ENCODE measurements at places on chromosomes 12 and 14.
A peak's percentile ranks its signal among the peaks of the same experiment; 100 is the strongest.

GRCh38 chr14:100076133-100076532 lies 10.9 kb downstream of the EVL start:
- no peak for DNase-seq

DNA sequence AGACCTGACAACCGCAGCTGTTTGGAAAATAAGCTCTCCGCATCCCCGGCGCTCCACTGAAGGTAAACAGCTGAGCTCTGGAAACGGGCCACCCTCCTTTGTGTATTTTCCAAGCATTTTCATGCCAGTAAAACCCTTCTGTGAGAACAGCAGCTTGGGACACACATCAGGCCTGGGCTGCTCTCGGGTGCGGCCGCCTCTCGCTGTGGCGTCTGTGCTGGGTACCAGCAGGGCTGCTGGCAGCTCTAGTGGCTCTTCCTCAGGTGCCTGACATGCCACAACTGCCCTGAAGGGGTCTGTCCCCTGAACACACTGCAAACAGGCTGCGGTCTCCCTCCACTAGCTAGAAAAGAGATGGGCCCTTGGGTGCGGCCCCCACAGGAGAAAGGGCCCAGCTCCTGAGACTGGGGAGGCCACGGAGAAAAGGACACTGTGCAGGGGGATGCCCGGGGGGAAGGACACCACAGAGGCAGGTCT lies 96.3 kb downstream of the ITPK1 start:
- no peak for DNase-seq

DNA sequence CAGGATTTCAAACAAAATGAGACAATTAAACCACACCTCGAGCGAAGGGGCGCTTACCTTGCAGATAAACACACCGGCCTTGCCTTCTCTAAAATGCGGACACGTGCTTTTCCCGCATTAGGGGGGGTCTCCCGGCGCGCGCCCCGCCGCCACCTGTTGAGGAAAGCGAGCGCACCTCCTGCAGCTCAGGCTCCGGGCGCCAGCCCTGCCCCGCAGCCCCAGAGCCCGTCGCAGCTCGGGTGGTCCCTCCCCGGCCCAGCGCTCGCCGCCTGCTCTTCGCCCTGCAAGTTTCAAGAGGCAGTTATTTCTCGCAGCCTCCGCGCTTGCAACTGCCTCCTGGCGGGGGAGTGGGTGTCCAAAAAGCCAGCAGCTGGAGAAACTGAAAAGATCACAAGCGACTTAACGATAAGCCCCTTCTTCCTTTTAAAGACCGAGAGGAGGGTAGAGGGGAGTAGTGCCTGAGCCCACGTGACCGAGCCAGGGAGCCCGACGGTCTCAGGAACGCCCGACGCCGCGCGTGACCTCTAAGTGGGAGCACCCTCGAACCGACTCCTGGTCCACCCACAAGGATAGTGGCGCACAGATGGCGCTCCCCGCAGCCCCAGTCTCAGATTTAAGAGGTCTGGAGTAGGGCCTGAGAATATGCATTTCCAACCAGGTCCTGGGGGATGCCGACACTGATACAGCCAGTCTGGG lies at the start of gene ESR2:
Gene ESR2, minus strand, starts transcription at position 396 of the 696 bp plus-strand sequence. CDS start 11,386 bp downstream, outside the sequence.
- DNase-seq, result no peak

GRCh38 chr14:94448071-94448808 lies 4.4 kb downstream of the SERPINA11 start:
- no peak for DNase-seq

DNA sequence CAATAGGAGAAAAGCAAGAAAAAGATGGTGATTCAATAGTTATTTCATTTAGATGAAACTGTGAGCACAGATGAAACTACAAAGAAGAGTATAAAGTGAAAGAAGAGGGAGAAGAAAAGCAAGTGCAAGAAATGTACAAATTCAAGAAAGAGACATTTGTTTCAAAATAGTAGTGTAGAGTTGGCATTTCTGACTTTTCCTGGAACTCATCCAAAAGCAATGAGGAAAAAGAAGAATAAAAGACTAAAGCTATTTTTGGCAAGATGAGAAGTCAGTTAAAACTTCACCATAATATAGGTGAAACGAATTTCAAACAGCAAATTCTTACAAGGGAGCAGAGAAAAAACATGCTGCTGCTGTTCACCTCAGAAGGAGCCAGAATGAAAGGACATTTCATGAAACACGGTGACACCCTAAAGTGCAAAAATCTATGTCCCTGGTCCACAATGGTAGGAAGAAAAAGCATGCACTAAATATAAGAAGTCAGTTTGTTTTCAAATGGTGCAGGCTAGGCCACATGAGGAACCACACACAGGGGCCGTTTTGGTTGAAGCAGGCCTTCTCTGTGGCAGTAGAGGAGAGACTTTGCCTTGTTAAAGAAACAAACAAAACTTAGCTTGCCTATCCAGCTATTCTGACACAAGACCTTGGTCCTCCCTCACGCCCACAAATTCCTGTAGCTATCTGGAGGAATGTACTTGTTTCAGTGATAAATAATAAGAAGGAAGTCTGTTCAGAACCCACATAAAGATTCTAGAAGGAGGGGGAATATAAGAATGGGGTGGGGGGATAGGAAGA lies 11.1 kb upstream of the CMAS start:
- DNase-seq, result no peak

GRCh38 chr12:62533087-62533754 lies 66.6 kb downstream of the MON2 start:
- no peak for DNase-seq

DNA sequence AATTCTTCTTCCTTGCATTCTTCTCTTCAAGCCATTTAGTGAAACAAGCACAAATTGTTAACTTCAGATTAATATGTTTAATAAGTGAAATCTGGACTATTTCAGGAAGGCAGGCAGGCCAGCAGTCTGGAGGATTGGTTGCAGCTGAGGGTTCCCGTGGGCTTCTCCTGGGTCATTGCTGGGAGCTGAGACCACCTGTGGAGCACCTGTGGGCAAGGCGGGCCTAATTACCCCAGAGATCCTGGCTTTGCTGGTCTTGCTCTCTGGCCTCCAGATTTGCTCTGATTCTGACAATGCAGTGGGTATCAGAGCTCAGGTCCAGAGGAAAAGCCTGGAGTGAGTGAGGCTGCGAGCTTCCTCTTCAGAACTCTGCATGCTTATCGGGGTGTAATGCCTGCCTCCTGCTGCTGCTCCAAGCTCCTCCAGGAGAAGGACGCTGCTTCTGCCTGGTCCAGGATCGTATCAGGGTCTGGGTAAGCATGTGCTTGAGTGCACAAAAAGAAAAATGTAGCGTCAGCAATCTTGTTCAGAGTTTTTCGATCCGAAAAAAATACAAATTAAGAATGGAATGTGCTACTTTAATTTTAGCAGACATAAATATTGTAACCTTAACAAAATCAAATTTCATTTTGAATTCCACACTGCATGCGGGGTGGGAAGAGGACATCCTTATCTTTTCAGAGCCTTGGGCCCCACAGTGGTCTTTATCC lies 93.8 kb downstream of the TMEM30B start:
- no peak for DNase-seq

DNA sequence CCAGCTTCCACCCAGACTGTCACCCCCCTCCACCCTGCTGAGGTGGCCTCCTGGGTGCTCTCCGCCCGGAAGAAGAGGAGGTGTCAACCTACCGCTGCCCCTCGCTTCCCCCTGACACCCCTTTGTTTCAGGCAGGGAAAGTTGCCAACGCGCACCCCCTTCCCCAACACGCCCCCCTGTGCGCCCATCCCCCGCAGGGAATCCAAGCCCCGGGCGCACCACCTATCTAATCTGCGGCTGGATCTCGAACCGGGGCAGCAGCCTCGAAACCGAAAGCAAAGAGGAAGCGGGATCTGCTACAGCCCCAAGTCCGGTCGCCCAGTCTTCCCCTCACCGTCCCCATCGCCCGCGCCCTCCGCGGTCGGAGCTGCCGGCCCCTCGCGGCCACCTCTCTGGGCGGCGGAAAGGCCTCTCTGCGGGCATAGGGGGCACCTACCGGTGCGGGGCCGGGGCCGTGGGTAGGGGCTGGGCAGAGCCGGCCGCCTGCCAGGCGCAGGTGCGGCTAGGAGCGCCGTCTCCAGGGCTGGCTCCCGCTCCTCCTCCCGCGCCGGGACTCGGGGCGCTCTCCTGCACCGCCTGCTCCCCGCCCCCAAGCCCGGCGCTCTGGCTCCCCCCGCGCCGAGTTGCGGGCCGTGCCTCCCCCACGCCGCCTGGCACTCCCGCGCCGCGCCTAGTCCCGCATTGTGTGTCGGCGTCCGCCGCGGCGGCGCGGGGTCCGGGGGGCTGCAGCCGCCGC lies 18.3 kb upstream of the PLEKHH1 start:
- no peak for DNase-seq

- no peak for DNase-seq
Observed at GRCh38 chr14:65010211-65010931, 23.7 kb downstream of the FNTB start.

- DNase-seq, result peak; percentile 23
Observed at GRCh38 chr12:99043319-99043914, 398.3 kb downstream of the APAF1 start.

DNA sequence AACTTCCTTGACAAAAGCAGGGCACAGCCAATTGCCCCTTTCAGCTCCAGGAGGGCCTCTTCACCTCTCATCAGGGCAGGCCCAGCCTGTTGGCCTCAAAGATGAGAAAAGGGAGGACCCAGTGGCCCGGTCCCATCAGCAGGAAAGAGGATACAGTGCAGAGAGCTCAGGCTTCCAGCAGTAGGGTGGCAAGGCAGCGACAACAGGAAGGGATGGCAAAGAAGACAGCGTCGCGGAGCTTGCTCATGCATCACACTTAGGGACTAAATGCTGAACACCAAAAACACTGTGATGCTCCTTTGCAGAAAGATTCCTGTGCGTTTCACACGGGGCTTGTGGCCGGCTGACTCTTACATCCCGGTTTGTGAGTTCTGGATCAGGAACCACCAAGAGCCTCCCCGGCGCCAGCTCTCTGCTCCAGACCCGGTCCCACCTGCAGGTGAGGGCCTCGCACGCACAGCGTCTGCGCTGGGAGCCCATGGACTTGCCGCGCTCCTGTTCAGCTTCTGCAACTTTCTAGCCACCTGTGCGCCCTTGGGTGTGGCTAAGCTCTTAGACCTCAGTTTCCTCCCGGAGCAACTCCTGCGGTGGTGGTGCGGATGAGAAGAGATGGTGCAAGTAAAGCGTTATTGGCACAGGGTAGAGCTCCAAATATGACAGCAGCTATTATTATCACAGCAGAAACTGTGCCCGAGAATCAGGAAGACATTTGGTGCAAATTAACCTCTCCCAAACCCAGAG lies 15.3 kb upstream of the BCL7A start:
- no peak for DNase-seq

DNA sequence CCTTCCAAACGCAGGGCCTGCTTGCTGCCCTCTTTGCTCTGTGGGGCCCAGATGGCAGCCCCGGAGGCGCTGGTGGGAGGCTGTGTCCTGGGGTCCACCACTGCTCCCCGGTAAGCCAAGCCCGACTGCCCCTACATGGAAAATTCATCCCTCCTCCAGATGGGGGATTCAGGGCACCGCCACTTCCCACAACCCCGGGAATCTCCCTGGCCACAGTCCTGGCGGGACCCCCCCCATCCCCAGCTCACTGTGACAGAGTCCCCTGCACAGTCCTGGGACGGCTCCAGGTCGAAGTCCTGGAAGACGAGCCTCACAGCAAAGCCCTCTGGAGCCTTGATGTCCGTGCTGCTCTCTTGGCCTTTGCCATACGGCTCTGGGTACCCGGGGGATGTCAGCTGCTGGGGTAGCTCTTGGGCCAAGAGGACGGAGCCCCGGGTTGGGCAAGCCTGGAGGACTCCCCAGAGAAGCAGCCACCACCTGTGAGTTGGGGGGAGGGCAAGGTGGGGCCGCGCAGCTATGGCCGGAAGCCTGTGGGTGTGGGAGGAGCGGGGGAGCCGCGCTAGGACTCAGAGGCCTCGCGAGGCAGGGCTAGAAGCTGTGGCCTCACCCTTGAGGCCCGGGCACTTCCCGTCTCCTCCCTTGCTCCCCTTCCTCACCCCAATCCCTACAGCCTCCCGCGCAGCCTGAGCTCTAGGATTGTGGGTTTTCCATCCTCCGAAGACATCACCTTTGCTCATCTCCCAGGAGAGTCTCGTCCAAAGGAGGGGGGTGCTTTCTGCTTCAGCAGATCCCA lies 815 bp downstream of the C1RL start:
- peak; percentile 45 for DNase-seq

DNA sequence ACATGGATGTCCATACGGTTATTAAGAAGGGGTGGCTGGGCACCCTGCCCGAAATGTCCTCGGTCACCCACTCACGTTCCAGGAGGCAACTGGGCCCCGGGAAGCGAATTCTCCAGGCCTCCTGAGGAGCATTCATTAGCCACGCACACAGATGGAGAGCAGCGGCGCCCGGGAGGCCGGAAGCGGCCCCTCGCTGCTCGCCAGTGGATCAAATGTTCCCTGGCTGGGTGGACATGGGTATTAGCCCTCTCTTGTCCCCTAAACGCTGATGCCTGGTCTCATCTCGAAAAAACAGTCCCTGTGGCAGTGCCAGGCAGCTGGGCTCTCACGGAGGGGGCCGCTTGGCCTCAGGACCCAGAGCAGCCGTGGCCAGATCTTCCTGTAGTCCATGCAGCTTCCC lies 59.0 kb upstream of the DLK1 start:
- no peak for DNase-seq

DNA sequence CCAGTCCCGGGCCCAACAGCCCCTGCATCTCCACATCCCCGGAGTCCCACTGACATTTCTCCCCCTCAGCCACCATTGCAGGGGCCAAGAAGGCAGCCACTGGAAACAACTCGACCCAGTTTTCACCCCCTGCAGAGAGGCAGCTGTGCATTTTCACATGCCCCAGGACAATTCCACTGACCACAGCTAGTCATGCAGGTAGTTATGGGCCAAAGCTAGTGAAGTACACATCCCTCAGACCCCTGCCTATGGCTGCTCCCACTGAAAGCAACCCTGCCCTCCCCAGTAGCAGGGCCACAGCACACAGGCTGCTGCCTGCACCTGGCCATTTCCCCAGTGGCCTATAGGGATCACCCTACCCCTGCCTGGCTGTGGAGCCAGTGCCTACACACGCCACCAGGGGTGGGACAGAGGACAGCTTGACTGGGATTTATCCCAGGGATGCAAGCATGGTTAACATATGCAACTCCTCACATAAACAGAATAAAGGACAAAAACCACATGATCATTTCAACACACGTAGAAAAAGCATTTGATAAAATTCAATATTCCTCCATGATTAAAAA lies 154.0 kb downstream of the NDUFA12 start:
- no peak for DNase-seq

DNA sequence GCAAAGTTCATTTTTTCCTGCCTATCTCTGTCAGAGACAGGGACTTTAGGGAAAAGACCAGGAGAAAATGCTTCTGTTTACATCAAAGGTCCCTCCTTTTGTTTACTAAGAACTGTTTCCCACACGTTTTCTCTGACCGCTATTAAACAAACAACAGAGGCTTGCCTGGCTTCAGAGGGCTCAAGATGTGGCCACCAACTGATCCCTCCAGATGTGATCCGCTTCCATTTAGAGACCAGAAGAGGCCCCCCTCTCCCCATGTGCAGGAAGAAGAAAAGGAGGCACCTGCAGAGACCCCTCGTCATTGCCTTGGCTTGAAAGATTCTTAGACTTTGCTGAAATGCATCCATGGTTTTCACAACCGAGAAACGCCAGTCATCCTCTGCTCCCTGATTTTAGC lies 217.9 kb upstream of the PWP1 start:
- no peak for DNase-seq

GRCh38 chr12:109726511-109727038 lies 12.9 kb downstream of the FAM222A start:
- no peak for DNase-seq

GRCh38 chr12:110693731-110694130 lies 4.8 kb upstream of the HVCN1 start:
- no peak for DNase-seq
